Left hindlimb (tissue), 1 donor: ENCODE measurements at places on chromosomes 7 and 10.

- peak; percentile 66 for DNase-seq
Measured at GRCh38 chr7:137371616-137372015, 28.1 kb upstream of the PTN start.

DNA sequence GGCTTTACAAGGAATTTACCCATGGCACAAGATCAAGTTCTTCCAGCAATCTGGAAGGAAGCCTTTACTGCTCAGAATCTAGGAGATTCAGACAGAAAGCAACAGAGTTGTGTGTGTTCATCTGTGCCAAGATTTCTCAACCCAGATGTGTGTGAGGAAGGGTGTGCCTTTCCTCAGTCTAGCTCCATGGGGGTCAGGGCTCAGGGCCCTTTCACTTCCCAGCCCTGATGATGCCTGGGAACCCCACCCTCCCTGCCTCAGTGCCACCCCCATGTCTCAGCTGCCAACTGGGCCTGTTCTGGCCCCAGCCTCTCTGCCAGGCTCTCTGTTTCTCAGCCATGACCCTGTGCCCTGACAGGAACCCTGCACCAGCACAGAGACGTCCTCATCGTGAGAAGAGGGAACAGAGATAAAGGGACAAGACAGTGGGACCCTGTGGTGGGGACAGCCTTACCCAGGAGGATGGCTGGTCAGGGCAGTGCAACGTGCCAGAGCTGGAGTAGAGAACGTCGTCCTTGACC lies 102.0 kb downstream of the VIPR2 start:
- no peak for DNase-seq

DNA sequence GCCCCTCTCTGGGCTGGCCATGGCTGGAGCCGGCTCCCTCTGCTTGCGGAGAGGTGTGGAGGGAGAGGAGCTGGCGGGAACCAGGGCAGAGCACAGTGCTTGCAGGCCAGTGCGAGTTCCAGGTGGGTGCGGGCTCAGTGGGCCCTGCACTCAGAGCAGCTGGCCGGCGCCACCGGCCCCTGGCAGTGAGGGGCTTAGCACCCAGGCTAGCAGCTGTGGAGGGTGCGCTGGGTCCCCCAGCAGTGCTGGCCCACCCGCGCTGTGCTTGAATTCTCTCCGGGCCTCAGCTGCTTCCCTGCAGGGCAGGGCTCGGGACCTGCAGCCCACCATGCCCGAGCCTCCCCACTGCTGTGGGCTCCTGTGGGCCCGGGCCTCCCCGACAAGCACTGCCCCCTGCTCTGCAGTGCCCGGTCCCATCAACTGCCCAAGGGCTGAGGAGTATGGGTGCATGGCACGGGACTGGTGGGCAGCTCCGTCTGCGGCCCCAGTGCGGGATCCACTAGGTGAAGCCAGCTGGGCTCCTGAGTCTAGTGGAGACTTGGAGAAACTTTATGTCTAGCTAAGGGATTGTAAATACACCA lies 61.2 kb upstream of the AGR3 start:
- no peak for DNase-seq

DNA sequence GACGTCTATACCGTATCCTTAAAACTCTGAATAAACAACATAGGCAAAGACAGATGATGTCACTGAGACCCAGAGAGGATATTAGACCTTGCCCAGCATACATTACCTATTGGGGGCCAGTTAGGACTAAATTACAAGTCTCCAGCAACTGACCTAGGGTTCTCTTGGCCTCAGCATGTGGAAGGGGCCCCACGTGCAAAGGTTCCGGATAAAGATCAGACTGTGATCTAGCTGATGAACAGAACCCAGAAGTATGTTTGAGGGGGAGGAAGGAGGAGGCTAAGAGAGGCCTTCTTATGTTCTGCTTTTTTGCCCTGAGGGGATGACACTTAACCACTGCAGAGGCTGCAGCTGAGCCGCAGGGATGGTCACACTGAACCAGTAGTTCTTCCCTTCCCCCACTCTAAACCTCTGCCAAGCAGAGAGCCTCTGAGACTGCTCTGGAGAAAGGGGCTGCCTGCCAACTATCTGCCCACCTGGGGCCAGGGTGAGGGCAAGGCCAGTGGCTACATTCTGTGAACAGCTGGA lies 24.0 kb upstream of the KMT2C start:
- DNase-seq = peak; percentile 36

DNA sequence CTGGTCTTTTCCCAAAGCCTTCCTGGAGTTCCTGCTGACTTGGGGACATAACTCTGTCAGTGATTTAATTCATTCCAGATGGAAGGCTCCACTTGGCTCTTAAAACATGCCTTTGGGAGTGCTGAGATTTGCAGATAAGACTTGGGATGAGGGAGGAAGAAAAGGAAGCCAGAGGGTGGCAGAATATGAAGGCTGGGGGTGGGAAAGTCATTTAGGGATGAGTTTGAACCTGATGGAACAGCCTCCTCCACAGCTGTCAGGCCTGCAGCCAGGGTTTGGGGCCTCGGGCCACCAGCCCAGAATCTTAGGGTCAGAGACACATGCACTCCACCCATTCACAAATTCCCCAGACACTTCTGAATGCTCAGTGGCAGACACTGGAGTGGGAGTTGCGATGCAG lies 28.4 kb upstream of the EIF5AL1 start:
- DNase-seq = no peak
